Colonic mucosa (tissue), 4 donors: ENCODE measurements at places on chromosomes 1 and 21. TPM values are rescaled to one million over a fixed set of nuclear protein-coding genes. Genes with fewer than 3 reads are reported as not detected.

LIPI gene
- total RNA-seq, result not detected

LCE1B gene
- not detected for total RNA-seq

MYBPH gene
- total RNA-seq, result not detected

FAM110D gene
- total RNA-seq, result 1.1 TPM

SLC5A3 gene
- 20.1 TPM for total RNA-seq
